ENCODE measurements at places on chromosomes 2 and 18. TPM values are rescaled to one million over a fixed set of nuclear protein-coding genes. Genes with fewer than 3 reads are reported as not detected.

Gene NCKAP5
- total RNA-seq: not detected

Gene GPAT2
- total RNA-seq: 2.3 TPM

Gene WNT10A
- 2.9 TPM for total RNA-seq

Gene GNAL
- 10.9 TPM for total RNA-seq

Gene AAK1
- total RNA-seq: 204 TPM

Gene DSEL
- total RNA-seq: 0.11 TPM

Gene SELENOI
- total RNA-seq: 47.6 TPM

Gene ANO7
- total RNA-seq: 0.97 TPM

Gene CYP27A1
- 1.6 TPM for total RNA-seq
